ENCODE measurements at places on chromosomes 5 and 9. TPM values are rescaled to one million over a fixed set of nuclear protein-coding genes. Genes with fewer than 3 reads are reported as not detected.

- no peak for DNase-seq
Measured at GRCh38 chr5:155750571-155750970, 576.4 kb upstream of the SGCD start.

GRCh38 chr5:164202338-164202737, 696.9 kb downstream of the MAT2B start:
- DNase-seq = peak; percentile 26

- peak; percentile 81 for DNase-seq
Measured at GRCh38 chr9:75071530-75072122, 16.3 kb downstream of the NMRK1 start.

GRCh38 chr5:93186076-93186682, 394.8 kb downstream of the NR2F1-AS1 start:
- DNase-seq = peak; percentile 40

DNA sequence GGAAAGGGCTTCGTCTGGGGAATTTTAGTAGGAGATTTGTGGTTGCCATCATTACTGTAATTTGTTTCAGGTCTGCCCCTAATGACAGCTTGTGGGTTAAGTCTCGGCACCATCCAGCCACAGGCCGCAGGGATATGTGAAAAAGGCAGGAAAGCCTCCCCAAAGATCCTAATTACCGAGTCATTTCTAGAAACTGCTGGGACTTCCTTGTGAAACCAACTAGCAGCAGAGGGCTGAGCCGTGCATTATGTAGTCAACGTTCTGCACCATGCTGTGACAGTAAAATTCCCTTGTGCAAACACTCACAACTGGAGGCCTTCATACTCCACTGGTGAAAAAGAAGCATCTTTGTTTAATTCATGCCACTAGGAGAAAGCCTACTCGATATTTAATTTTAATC, 230.3 kb downstream of the MPDZ start:
- DNase-seq = no peak

- no peak for DNase-seq
Measured at GRCh38 chr5:99059685-99060084, 130.9 kb upstream of the CHD1 start.

- DNase-seq = peak; percentile 76
Measured at GRCh38 chr5:54719384-54720283, 202.1 kb downstream of the SNX18 start.

DNA sequence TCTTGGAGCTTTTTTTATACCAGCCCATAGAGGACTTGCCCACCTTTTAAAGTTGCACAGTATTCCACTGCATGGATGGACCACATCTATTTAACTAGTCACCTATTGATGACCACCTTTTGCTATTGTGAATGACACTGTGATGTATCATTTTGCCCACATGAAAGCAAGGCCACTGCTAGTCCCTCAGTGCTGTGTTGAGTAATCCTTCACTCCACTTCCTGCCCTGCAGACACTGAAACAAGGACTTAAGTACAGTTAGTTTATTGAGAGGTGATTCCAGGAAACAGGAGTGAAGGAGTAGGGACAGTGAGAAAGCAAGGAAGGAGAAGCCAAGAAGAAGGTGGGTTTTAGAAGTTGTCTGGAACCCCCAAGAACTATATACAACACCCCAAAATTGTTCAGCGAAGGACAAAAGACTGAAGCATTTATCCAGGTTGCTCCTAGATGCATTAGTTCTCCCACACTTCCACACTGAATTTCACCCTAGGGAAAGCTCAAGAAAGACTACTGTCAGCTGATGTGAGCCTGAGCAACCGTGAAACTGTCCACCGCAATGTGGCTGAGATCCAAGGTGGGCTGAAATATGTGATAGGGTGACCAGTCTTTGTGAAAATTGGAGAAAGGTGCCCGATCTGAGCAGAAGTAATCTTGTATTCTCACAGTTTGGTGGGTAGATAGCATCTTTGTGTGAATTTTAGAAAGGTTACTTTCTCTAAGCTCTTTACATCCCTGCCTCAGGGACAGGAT, 45.2 kb upstream of the ANKRD31 start:
- DNase-seq = peak; percentile 10

DNA sequence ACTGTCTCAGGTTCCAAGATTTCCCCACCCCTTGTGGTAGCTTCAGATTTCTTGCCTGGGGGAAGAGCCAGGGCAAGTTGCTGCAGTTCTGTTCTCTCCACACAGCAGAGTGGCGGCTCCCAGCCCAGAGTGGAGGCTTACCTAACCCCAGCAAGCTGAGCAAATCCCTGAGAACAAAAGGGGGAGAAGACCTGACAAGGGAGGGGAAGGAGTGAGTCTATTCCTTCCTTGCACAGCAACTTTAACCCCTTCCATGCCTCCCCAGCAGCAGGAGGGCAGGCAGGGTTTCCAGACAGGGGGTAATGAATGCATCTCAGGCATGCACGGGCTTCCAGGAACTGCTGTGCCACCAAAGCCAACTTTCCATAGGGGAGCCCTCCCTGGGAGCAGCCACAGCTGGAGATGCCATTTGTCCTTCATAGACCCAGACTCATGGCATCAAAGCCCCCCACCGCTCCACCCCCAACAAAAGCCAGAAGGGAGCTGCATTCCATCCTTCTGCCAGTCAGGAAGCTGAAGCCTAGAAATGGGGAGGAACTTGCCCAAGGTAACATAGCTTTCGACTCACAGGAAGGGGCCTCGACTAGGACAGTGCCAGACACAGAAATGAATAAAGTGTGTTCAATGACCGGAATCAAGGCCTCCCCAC, 28.8 kb upstream of the FAT2 start:
- peak; percentile 99 for DNase-seq

DNA sequence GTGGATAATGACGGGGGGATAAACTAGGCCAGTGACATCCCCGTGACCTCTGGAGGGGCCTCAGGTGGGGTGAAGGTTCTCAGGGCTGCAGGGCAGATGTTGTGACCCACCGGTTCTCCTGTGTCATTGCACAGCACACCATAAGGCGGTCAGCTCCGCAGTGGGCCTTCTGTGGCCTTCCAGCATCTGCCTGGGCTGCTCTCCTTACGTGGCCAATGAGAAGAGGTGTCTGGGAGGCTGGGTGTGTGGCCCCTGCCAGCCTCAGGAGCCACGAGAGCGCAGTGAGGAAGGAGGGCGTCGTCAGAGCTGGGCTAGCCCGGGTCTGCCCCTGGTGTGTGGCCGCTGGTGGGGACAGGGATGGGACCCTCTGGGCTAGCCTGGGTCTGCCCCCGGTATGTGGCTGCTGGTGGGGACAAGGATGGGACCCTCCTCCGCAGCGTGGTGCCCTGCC, 48.7 kb downstream of the COL5A1 start:
- no peak for DNase-seq

DNA sequence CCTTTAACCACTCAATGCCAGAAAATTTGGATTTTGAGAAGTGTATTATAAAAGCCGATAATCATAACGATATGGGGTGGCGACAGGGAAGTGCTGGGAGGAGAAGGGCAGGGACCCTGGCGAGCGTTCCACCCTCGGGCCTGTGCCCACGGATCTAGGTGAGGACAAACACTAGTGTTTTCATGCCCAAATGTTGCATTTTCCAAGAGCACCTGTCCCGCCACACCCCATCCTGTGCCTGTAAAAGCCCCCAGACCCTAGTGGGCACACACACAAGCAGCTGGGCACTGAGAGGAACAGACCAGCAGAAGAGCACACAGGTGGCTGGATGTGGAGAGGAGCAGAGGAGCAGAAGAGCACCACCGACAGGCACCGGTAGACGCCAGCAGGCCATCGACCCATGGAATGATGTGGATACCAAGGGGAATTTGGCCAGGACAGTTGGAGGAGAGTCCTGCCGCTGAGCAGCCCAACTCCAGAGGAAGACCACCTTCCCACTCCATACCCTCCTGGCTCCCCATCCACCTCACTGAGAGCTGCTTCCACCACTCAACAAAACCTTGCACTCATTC, 315.0 kb downstream of the EDIL3 start:
- DNase-seq = no peak

DNA sequence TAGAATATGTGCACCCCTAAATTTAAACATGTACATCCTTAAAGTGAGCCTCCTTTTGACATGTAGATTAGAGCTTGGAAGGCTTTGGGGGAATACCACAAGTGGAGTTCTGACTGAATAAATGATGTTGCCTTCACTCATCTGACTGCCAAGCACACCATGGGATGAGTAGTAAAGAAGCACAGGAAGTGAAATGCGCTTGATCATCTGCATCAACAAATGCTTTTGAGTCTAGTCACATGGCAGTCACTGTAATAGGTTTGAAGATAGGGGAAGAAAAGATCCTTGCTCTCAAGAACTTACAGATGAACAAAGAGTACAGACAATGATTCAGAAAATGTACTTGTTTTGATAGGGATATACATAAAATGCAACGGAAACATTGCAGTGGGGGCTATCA, 62.0 kb upstream of the STARD4 start:
- no peak for DNase-seq

- no peak for DNase-seq
Measured at GRCh38 chr5:6734781-6735180, 21.5 kb downstream of the TENT4A start.

- DNase-seq = no peak
Measured at GRCh38 chr9:89655990-89656657, 51.3 kb downstream of the GADD45G start.

DNA sequence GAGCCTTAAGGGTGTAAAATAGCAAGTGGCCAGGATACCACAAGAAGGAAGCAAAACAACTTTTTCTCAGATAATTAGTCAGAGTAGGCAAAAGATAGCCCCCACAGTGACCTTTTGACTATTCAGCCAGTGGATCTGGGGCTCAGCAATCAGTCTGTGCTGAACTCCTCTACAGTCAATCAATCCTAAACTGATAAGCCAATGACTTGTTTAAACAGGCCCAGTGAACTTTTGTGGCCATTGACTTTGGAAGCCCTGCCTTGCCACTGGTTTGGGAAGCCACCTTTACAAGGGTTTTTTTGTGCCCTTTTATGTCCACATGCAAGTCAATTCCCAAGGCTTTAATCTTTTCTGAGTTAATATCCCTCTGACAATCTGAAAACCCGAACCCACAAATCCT, 1565.0 kb upstream of the WWC1 start:
- DNase-seq = no peak

DNA sequence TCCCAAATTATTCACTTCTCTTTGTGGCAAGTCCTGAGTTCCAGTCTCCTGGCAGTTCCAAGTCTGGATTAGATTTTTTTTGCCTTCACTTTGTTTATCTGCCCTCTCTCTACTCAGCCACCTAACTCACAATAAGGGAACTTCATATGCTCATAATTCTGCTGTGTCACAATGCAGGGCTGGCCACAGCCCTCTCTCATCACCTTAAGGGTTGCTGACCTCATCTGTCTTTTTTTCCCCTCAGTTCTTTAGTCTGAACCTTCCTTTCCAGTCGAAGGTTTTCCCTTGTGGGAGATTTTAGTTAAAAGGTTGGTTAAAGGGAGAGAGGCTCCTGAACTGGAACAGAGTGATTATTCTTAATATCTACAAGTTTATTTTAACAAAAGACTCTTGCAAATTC, 4.1 kb downstream of the BAG1 start:
- DNase-seq = no peak

- no peak for DNase-seq
Measured at GRCh38 chr5:133663397-133664054, 51.2 kb upstream of the FSTL4 start.

- no peak for DNase-seq
Measured at GRCh38 chr5:180599981-180600553, 8.8 kb upstream of the SCGB3A1 start.

- DNase-seq = no peak
Measured at GRCh38 chr5:68372161-68372560, 156.6 kb downstream of the PIK3R1 start.

DNA sequence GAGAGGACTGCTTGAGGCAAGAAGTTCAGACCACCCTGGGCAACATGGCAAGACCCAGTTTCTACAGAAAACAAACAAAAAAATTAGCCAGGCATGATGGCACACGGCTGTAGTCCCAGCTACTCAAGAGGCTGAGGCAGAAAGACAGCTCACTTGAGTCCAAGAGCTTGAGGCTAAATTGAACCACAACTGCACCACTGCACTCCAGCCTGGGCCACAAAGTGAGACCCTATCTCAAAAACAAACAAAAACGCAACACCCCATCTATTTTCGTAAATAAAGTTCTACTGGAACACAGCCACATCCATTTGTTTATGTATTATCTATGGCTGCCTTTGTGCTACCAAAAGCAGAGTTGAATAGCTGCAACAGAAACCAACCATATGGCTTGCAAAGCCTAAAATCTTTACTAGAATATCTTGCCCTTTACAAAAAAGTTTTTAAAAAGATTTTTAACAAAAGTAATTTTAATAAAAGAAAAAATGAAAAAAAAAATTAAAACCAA, 67.5 kb downstream of the SETX start:
- no peak for DNase-seq

- no peak for DNase-seq
Measured at GRCh38 chr5:98105681-98106080, 667.8 kb upstream of the RGMB start.

- DNase-seq = no peak
Measured at GRCh38 chr9:86093788-86094555, 5.4 kb downstream of the GOLM1 start.

GRCh38 chr9:108709997-108710396, 145.8 kb downstream of the ACTL7B start:
- DNase-seq = no peak

DNA sequence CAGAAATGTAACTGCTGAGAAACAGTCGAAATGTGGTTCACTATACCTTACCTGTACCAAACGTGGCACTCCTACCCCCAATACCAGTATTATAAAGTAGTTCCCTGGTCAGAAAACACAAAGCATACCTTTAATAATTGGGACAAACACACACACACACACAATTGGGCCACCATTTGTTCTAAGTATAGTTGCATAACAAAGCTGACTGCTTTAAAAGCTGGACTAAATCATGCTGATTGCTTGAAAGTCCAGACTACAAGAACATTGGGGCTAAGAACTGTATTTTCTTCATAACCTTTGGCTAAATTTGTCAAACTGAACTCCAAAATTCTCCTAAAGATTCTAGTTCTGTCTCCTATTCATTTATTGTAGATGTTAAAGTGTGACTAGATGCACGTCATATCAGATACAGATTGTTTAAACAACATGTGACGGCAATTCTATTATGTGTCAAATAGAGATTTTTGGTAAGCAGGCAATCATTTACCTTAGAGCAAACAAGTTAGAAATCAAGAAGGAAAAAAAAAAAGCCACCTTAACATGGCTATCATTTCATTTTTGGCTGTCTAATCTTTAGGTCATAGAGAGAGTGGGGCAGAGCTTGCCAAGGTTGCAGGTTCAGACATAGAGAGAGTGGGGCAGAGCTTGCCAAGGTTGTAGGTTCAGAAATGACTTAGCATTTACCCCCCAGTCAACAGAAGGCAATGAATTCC, 265.1 kb downstream of the ARL15 start:
- no peak for DNase-seq

GRCh38 chr9:135980926-135981630, 19.9 kb upstream of the UBAC1 start:
- DNase-seq = no peak

The CFAP90 gene
- total RNA-seq = not detected

The DOCK2 gene
- 0.42 TPM for total RNA-seq

The NIM1K gene
- not detected for total RNA-seq

The GNA14 gene
- total RNA-seq = not detected

The EIF4E1B gene
- total RNA-seq = not detected

The PCDHGC3 gene
- 31.7 TPM for total RNA-seq

The SPATA31C1 gene
- total RNA-seq = not detected

The CEP78 gene
- total RNA-seq = 13.7 TPM

The PCDHB14 gene
- 6.2 TPM for total RNA-seq

The TEX48 gene
- not detected for total RNA-seq

The ANKRD34B gene
- not detected for total RNA-seq

The PCDHAC1 gene
- total RNA-seq = 26.3 TPM
